Neuronal stem cell (in vitro differentiated cells): ENCODE measurements at places on chromosomes 6 and 20.

- DNase-seq = no peak
These were observed 32.6 kb upstream of the CD93 start for GRCh38 chr20:23118766-23119165.

DNA sequence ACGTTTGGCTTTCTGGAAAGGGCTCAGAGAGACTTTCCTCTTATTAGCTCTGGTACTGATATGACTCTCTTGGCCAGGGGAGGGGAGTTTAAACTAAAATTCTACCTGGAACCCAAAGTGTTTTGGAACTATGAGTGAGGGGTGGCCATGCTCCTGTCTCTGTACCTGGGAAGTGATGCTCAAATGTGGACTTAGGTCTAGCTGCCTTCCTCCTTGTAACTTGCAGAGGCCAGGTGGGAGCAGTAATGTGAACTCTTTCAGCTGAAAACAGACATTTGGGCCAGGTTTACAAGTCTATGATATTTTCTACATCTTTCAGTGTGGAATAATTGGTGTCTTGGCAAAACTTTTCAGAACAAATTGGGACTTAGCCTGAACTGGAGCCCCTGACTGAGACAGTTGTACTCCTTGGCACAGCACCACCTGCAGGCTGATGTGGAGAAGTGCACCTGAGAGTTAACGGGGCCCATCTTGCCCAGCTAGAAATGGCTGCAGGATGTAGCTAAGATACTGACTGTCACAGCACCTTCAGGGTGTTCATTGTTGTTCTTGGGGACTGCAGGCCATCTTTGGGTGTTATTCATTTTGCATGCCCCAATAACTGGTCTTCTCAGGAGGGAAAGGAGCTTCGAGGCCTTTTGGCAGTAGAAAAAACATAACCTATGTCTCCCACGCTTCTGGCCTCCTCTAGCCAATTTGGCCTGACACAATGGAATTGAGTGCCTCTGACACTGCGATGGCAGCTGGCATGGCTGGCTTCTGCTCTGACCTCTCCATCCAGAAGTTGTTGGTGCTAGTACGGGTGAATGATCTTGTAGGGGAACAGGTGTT, 37.1 kb downstream of the CD109 start:
- DNase-seq = peak; percentile 75

DNA sequence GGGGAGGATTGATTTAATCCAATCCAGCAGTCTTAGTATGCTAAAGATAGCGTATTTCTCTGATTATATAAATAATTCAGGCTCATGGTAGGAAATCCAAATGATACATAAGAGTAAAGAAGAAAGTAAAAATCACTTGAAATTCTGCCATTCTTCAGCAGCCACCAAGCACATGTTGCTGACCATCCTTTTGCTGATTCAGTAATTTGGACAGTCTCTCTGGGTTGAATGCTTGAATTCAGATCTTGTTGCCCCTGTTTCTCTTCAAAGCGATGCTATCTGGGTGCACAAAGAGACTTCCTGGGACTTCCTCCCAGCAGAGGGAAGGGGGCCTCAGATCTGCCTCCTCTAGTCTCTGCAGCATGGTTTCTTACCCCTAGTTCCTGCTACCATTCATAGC, 609.1 kb downstream of the UTRN start:
- DNase-seq = no peak

- no peak for DNase-seq
These were observed 63.4 kb upstream of the CEP85L start for GRCh38 chr6:118714756-118715155.

DNA sequence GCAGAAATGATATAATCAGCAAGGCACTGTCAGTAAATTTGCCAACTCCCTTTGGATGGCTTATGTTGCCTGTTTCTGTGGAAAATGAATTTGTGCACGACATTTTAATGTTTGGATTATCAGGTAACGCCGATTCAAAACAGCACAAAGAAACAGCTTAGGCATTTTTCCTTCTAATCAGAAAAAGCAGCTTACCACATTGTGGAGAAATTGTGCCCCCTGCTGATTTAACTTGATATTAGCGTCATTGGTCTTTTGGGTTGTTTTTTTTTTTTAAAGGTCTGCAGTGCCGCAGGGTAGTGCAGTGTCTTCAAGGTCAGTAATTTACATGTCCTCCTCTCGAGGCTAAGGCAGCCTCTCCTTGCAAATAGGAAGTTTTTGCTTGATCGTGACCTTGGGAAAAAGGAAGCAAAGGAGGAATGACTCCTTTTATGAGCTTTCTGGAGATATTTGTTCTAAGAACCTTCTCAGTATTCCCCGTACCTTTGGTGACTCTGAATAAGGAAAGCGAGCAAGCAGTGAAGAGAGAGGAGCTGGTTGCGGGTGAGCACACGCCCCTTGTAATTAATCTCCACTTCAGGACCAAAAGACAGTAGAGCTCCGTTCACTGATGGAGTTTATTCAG, 79.1 kb downstream of the ELOVL4 start:
- DNase-seq = peak; percentile 81

GRCh38 chr20:34720266-34720665, 16.1 kb downstream of the TP53INP2 start:
- no peak for DNase-seq
